Uterine smooth muscle cell (primary cell): ENCODE measurements at places on chromosomes 6 and 20. TPM values are rescaled to one million over a fixed set of nuclear protein-coding genes. Genes with fewer than 3 reads are reported as not detected.

The ADAM33 gene
- 57.5 and 87.5 TPM in 2 replicates for total RNA-seq

The SRMS gene
- not detected in 2 replicates for total RNA-seq

The FAM83C gene
- not detected in 2 replicates for total RNA-seq

The OGFRL1 gene
- total RNA-seq: 11.0 and 11.5 TPM in 2 replicates

The WFDC2 gene
- not detected in 2 replicates for total RNA-seq

The ZNF341 gene
- total RNA-seq: 1.00 and 1.2 TPM in 2 replicates

The PBOV1 gene
- total RNA-seq: not detected in 2 replicates

The LY6G6D gene
- total RNA-seq: not detected in 2 replicates

The VSTM2L gene
- total RNA-seq: 0.66 and 2.2 TPM in 2 replicates

The NRSN1 gene
- total RNA-seq: not detected in 2 replicates

The SRPK1 gene
- 59.9 and 111 TPM in 2 replicates for total RNA-seq

The ACOT8 gene
- total RNA-seq: 33.4 and 41.5 TPM in 2 replicates

The CST7 gene
- total RNA-seq: 0.37 TPM in 1 of 2 replicates, not detected in the other

The RIPPLY2 gene
- total RNA-seq: under 0.01 and 0.87 TPM in 2 replicates

The OVOL2 gene
- not detected in 2 replicates for total RNA-seq

The TTK gene
- total RNA-seq: 14.6 and 55.2 TPM in 2 replicates

The SLC22A16 gene
- 0.11 TPM in 1 of 2 replicates, not detected in the other for total RNA-seq

The FKBP1C gene
- total RNA-seq: 0.12 and 0.22 TPM in 2 replicates

The CCN5 gene
- 1.5 and 10.6 TPM in 2 replicates for total RNA-seq

The KIAA1755 gene
- 0.66 and 2.7 TPM in 2 replicates for total RNA-seq

The MAFB gene
- total RNA-seq: 0.33 and 0.75 TPM in 2 replicates

The CLVS2 gene
- total RNA-seq: 0.12 TPM in 1 of 2 replicates, not detected in the other

The SLC26A8 gene
- total RNA-seq: not detected in 2 replicates

The EMILIN3 gene
- total RNA-seq: under 0.01 TPM in 1 of 2 replicates, not detected in the other

The RAET1G gene
- total RNA-seq: 0.44 and 1.1 TPM in 2 replicates

The RBPJL gene
- total RNA-seq: not detected in 2 replicates

The PCSK2 gene
- total RNA-seq: not detected in 2 replicates

The CGAS gene
- 6.1 and 7.4 TPM in 2 replicates for total RNA-seq

The CD93 gene
- total RNA-seq: 0.44 and 1.00 TPM in 2 replicates

The ULBP2 gene
- 2.6 and 4.1 TPM in 2 replicates for total RNA-seq

The RHAG gene
- total RNA-seq: not detected in 2 replicates
